ENCODE measurements at places on chromosomes 5 and 9. TPM values are rescaled to one million over a fixed set of nuclear protein-coding genes. Genes with fewer than 3 reads are reported as not detected.

The ORM1 gene
- not detected for total RNA-seq

- no peak for DNase-seq
These were observed 67.0 kb upstream of the RPS23 start for GRCh38 chr5:82345108-82345507.

The C9orf57 gene
- not detected for total RNA-seq

The CNTNAP3B gene
- 4.1 TPM for total RNA-seq

GRCh38 chr9:127142931-127143464 lies 20.6 kb upstream of the ANGPTL2 start:
- DNase-seq: no peak

The UNC5A gene
- not detected for total RNA-seq

DNA sequence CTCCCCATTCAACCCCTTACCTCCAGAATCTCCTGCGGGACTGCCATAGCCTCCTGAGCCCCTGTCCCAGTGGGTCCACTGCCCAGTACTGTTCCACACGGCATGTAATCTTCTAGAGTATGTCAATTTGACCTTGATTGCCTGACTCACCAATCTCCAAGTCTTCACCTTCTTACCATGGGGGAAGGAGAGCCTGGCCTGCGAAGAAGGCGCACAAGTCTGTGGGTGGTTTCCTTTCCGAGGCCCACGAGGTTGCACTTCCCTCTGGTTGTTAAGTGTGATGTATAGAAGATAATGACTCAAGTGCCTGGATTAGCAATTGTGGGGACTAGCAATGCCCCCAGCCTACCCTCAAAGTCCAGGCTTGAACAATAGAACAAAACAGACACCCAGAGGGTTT lies 8.1 kb upstream of the TENT4A start:
- no peak for DNase-seq

- DNase-seq: no peak
These were observed 90.2 kb downstream of the ANGPTL2 start for GRCh38 chr9:127032256-127032655.

The PCDHA6 gene
- total RNA-seq: 2.3 TPM

DNA sequence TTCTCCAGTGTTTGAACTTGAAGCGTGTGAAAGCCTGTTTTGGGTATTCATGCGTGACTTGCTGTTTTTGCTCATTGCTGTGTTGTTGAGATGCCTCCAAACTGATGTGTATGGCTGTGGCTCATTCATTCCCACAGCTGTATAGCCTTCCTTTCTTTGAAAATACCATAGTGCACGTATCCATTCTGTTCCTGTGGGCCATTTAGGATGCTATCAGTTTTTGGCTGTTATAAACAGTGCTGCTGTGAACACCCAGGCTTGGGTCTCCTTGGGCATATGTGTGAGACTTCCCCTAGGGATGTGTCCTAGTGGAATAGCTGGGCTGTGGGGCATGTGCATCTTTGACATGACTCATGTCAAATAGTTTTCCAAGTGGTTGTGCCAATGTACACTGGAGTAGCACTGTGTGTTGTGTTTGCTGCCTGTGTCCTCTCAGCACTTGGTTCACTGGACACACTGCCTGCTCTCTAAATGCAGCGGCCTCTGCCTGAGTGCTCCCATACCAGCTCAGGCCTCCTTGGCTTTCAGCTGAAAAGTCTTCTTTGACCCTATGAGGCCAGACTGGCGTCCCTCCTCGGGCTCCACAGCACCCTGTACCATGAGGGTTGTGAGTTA lies 102.6 kb upstream of the TBC1D2 start:
- DNase-seq: no peak

DNA sequence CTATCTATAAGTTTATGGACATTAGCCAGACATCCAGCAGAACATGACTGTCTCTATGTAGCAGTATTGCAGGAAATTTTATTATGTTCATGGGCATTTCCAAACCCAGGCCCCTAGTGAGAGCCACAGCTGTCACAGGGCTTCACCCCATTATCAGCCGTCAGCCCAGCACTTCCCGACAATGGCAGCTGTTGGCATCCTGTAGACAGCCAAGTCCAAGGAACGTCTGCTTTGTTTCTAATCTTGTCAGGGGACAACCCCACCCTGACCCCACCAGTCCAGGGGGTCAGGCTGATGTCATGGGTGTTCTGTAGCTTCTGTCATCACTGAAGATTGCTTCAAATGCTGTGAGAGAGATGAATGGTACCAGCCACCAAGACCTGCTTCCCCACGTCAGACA lies 565.3 kb upstream of the BRINP1 start:
- no peak for DNase-seq

Measured in endothelial cell (in vitro differentiated cells).